ENCODE measurements at places on chromosomes 1 and 21.

DNA sequence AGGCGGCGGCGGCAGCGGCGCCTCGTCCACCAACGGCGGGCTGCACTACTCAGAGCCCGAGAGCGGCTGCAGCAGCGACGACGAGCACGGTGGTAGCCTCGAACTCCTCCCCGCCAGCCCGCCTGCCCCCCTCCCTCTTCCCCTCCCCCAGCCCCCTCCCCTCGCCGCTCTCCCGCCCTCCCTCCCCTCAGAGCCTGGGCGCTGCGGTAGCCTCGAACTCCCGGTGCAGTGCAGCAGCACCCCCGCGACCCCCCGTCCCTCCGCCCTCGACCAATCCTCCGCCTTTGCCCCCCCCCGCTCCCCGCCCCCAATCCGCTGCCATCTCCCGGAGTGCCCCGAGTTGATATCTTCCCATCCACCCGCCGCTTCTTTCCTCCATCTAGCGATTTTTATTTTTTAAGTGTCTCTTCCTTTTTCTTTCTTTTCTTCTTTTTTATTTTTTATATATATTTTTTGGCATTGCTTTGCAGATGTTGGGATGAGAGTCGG is 516 bp downstream of the RCOR3 start:
- peak; percentile 35 for DNase-seq

GRCh38 chr1:23126801-23127200 is 41.9 kb downstream of the LUZP1 start:
- DNase-seq: no peak

DNA sequence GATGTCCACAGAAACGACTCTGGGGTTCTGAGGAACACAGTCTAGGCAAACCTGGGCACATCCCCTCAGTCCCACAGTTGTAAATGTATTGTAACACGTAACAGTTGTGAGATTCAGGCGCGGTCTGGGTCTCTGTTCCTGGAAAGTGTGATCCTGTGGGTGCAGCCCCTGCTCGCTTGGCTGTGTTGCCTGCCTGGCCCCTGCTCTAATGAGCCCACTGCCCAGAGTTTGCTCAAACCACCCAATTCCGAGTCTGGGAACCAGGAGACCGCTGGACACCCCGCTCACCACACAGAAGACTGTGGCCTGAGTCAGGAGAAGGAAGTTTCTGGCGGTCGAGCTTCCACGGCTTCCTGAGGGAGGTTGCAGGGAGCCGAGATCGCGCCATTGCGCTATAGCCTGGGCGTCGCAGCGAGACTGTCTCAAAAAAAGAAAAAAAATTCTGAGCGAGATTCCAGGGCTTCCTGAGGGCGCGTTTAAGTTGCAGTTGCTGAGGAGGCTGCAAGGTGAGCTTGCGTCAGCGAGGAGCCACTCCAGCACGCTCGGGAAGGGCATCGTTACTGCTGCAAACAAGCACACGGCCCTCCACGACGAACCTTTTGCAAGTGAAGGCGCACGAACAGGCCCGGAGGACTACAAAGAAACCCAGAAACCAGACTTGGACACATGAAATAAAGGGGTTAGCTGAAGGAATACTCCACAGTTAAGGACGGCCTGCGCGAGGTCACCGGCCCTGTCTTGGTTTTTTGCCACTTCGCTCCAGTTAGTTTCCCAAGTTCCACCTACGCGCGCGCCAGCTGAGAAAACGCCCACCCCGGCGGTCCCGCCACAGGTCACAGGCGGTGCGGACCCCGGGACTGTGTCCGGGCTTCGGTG is 1.1 kb downstream of the C21orf58 start:
- no peak for DNase-seq

- no peak for DNase-seq
Measured at GRCh38 chr1:184542291-184542690, 155.5 kb downstream of the C1orf21 start.

GRCh38 chr1:199163670-199164069 is 524.8 kb downstream of the PTPRC start:
- DNase-seq: no peak

All from H54 (cell line).